G401 (cell line): ENCODE measurements at places on chromosomes 1 and 21. TPM values are rescaled to one million over a fixed set of nuclear protein-coding genes. Genes with fewer than 3 reads are reported as not detected.
A peak's percentile ranks its signal among the peaks of the same experiment; 100 is the strongest.

DNA sequence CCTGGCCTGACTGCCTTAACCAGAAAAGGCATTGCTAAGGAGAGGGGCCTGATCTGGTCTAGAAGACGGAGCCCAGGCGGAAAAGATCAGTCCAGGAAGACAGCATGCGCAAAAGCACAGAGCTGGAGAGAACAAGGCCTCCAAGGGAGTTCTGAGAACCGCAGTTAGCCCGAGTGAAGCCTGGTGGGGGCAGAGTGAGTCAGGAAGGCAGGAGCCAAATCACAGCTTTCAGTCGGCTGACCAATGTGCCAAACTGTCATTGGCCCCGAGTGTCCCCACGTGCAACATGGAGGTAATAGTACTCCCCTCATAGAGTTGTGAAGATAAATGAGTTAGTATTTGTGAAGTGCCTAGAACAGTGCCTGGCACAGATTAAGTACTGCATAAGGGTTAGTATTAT is 1.2 kb upstream of the TSPAN2 start:
- no peak for DNase-seq

- no peak for DNase-seq
Observed at GRCh38 chr1:167882376-167882775, 31.6 kb downstream of the ADCY10 start.

DNA sequence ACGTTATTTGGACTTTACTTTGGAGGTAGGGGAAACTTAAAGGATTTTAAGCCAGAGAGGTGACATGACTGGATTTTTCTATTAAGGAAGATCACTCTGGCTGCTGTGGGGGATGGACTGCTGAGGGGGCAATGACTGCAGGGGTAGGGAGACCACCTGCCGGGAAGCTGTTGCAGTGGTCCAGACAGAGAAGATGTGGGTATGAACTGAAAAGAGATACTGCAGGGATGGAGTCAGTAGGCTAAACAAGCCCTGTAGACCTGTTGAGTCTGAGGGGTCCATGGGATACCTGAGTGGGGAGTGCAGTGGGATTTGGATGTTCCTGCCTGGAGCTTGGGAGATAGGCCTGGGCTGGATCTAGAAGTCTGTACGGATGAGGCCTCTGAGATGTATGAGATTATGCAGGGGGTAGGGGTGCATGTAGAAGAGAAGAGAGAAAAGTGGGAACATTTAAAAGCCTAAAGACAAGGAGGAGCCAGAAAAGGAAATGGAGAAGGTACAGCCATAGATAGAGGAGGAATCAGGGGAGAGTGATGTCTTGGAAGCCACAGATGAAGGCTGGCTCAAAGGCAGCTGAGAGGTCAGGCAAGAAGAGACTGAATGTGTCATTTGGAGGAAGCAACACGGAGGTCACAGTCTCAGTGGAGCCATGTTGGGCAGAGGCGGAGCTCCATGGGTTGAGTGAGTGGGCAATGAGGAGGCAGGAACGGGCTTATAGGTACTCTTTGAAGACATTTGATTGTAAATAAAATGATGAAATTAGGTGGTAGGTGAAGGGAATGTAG is 25.9 kb upstream of the KCNA2 start:
- no peak for DNase-seq

The UBQLN4 gene
- total RNA-seq, result 29.5 and 30.0 TPM in 2 replicates

The IRF6 gene
- total RNA-seq, result not detected in 2 replicates

The TMEM269 gene
- 0.80 TPM in 1 of 2 replicates, not detected in the other for total RNA-seq

GRCh38 chr21:39650801-39651200 is 38.1 kb downstream of the B3GALT5 start:
- DNase-seq, result no peak

The SLAMF8 gene
- total RNA-seq, result not detected in 2 replicates

GRCh38 chr1:247078258-247079140 is at the start of gene ZNF670:
TSS of gene ZNF670 (minus strand) at chr1:247078811. CDS start at chr1:247078596, 215 bp downstream.
- peak; percentile 98 for DNase-seq

- no peak for DNase-seq
Observed at GRCh38 chr1:4137621-4138415, 237.7 kb upstream of the C1orf174 start.

The CLIC6 gene
- total RNA-seq, result not detected in 2 replicates

DNA sequence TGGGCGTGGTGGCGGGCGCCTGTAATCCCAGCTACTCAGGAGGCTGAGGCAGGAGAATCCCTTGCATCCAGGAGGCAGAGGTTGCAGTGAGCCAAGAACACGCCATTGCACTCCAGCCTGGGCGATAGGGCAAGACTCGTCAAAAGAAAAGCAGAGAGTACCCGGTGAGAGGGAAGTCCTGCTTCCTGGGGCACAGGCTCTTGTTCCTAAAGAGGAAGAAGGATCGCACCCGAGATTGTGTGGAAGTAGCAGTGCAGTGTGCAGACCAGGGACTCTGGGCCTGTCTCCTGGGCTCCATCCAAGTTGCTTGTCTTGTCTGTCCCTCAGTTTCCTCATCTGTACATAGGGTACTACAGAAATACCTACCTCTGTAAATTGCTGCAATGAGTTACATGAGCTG is 29.6 kb downstream of the NBPF3 start:
- no peak for DNase-seq

GRCh38 chr1:58765006-58765405 is 18.8 kb downstream of the JUN start:
- no peak for DNase-seq

- no peak for DNase-seq
Observed at GRCh38 chr1:33296824-33297223, 24.1 kb downstream of the A3GALT2 start.

- no peak for DNase-seq
Observed at GRCh38 chr1:204545202-204545601, 29.0 kb downstream of the MDM4 start.

DNA sequence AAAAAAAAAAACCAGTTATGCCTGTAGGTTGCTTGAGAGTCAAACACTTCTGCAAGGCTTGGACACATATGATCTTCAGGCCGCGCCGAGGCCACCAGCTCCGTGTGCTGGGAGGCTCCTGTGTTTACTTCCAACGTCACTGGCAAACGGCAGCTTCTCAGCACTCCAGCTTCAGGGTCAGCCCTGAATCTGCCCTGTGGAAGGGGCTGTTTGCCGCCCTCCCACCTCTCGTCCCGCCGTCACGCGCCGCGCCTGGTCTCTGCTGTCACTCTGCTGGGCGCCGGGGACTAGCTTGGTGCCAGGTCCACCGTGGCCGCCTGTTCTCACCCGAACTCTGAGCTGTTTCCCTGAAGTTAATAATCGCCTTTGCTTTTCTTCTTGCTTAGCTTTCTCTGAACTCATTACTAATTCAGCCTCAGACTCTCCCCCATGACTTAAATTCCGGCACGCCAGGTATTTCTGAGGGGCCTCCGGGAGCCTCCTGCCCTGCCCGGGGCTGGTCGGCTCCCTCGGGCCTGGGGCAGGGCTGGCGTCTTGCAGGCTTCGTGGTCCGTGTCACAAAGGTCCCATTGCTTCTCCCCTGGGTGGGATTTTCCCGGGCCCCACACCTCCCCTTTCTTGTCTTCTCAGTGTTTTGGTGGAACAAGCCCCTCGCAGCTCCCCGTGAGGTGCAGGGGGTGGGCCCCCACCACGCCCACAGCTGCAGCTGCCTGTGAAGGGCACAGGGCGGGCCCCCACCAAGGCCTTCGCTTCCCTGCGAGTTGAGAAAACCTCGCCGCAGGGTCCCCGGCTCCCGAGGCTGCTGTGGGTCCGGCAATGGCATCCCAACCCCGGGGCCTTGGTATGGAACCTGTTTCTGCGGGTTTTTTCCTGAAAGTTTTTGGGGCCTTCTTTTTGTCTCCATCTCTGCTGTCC is 14.6 kb upstream of the C1orf159 start:
- no peak for DNase-seq

DNA sequence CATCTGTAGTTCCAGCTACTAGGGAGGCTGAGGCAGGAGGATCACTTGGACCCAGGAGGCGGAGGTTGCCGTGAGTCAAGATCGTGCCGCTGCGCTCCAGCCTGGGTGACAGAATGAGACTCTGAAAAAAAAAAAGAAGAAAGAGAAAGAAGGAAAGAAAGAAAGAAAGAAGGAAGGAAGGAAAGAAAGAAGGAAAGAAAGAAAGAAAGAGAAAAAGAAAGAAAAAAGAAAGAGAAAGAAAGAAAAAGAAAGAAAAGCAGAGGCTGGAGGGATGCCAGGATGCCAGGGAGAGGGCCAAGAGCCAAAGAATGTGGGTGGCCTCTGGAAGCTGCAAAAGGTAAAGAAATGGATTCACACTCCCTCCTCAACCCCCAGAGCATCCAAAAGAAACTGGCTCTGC is 8.2 kb upstream of the KCNE2 start:
- no peak for DNase-seq

The TFB2M gene
- total RNA-seq, result 8.8 and 8.9 TPM in 2 replicates

The KLHL20 gene
- total RNA-seq, result 7.1 and 7.7 TPM in 2 replicates

GRCh38 chr21:35072557-35072956 is 23.5 kb upstream of the RUNX1 start:
- DNase-seq, result no peak

GRCh38 chr1:155168456-155169210 is 4.5 kb downstream of the KRTCAP2 start:
- no peak for DNase-seq

GRCh38 chr1:113451710-113452109 is 61.4 kb downstream of the MAGI3 start:
- DNase-seq, result no peak

The LPAR3 gene
- total RNA-seq, result not detected in 2 replicates
